ENCODE measurements at places on chromosomes 4 and X. TPM values are rescaled to one million over a fixed set of nuclear protein-coding genes. Genes with fewer than 3 reads are reported as not detected.

GRCh38 chrX:145631461-145631951, 186.1 kb upstream of the SLITRK2 start:
- no peak for DNase-seq
- H3K4me3 ChIP-seq = no peak overlapping the region
- H3K36me3 ChIP-seq = no peaks in the 10 kb centered on the region
- no peak overlapping the region for H3K27ac ChIP-seq
- no peaks in the 10 kb centered on the region for H3K27me3 ChIP-seq

DNA sequence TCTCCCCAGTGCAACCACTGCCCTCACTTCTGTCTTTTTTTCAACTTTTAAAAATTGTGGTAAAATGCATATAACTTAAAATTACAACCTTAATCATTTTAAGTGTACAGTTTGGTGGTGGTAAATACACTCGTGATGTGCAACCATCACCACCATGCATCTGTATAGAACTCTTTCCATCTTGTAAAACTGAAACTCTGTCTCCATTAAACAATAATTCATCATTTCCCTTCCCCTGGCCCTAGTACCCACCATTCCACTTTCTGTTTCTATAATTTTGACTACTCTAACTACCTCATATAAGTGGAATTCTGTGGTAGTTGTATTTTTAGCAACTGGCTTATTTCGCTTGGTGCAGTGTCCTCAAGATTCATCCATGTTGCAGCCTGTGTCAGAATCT, 6.8 kb upstream of the CTBP1 start:
- peaks cover 6% of the 10 kb centered on the region for H3K4me1 ChIP-seq

DNA sequence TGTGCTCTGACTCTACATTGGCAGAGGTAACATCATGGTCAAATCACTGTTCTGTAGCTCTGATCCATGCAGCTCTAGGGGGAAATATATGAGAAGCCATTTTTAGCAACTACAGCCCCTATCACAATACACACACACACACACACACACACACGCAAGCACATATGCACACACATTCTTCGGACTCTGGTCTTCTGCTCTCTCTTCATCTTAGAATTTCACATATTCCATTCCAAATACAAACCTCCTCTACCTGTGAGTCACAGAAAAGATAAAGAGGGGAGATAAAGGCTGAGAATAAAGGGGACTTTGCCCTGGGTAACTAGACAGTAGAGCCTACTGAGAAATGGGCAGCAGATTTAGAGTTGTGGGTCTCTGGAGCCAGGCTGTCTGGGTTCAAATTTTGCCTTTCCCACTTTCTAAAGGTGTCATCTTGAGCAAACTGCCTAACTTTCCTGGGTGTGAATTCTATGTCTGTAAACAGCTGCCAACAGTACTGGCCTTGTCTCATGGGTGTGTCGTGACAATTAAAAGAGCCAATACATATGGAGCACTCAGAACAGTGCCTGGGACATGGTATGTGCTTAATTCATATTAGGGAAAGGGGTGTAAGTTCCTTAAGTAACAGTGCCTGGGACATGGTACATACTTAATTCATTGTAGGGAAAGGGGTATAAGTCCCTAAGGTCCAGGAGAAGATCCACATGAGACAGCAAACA, 11.6 kb upstream of the RASL11B start:
- no peak overlapping the region for H3K4me3 ChIP-seq
- H3K27me3 ChIP-seq = no peaks in the 10 kb centered on the region
- no peaks in the 10 kb centered on the region for H3K36me3 ChIP-seq
- no peak for DNase-seq
- H3K4me1 ChIP-seq = peaks cover 18% of the 10 kb centered on the region

DNA sequence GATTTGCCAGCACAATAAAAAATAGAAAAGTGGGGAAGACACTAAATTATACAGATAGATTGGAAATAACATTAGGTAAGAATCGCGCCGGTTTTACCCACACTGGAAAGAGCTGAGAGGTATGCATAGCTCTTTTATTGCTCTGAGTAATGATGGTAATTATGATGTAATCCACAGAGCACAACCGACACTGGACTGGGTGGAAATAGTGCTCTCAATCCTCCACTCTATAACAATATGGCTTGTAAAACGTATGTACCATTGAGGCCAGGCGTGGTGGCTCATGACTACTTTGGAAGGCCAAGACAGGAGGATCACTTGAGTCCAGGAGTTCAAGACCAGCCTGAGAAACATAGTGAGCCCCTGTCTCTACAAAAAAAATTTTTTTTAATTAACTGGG, 104.3 kb upstream of the RAPGEF2 start:
- H3K4me1 ChIP-seq = peaks cover 18% of the 10 kb centered on the region
- DNase-seq = no peak
- H3K36me3 ChIP-seq = no peaks in the 10 kb centered on the region
- no peak overlapping the region for H3K4me3 ChIP-seq

DNA sequence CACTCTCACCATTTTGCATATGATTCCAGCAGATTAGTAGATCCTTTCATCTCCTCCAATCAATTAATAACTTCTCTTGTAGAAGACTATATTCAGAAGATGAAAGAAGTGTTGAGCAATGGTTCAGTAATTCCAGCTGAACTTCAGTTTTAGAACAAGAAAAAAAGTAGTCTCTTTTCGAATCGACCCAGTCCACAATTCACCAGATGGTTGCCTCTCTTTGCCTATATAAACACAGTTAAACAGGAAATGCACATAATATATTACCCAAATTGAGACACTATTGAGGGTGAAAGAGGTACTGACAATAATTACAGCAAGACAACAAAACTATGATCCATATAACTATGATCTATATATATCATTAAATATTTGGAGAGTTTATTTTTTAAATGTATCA, 16.8 kb upstream of the FAM241A start:
- peaks cover 30% of the 10 kb centered on the region for H3K4me1 ChIP-seq
- H3K4me3 ChIP-seq = no peak overlapping the region
- no peaks in the 10 kb centered on the region for H3K27me3 ChIP-seq

- peaks cover 12% of the 10 kb centered on the region for H3K4me1 ChIP-seq
- H3K4me3 ChIP-seq = peak within 1 kb of the TSS; percentile 70
- peak; percentile 86 for DNase-seq
- no peaks in the 10 kb centered on the region for H3K27me3 ChIP-seq
- H3K27ac ChIP-seq = peak within 1 kb of the TSS; percentile 92
Observed at GRCh38 chr4:75940692-75941253, at the start of gene NAAA. NAAA (minus strand) TSS chr4:75941013; CDS start chr4:75940949, 64 bp downstream.

- H3K4me3 ChIP-seq = no peak overlapping the region
- H3K4me1 ChIP-seq = no peaks in the 10 kb centered on the region
- no peak overlapping the region for H3K27ac ChIP-seq
- DNase-seq = no peak
Observed at GRCh38 chrX:55523356-55523755, 33.7 kb upstream of the USP51 start.

- H3K27ac ChIP-seq = no peak overlapping the region
- peaks cover 3% of the 10 kb centered on the region for H3K27me3 ChIP-seq
- no peak overlapping the region for H3K4me3 ChIP-seq
Observed at GRCh38 chr4:147596981-147597380, 20.2 kb upstream of the TMEM184C start.

DNA sequence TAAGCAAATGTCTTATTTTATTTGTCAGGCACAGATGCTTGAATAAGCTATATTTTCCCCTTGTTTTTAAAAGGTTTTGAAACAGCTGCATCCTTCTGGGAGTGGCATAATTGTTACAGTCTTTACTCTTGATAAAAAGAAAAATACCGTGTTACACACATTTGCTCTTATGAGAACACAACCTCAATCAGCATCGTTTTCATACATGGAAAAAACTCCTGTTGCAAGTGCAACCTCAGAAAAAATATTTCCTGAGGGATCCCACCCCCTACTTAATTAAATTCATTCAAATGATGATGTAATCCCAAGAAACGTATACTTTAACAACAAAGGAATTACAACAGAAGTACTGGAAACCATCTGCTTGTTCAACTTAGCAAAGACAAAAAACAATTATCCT, 58.6 kb downstream of the SMAD1 start:
- peaks cover 52% of the 10 kb centered on the region for H3K4me1 ChIP-seq
- H3K4me3 ChIP-seq = no peak overlapping the region
- DNase-seq = no peak
- no peak overlapping the region for H3K27ac ChIP-seq

Gene PAGE4
- polyA plus RNA-seq = not detected

Gene FGG
- polyA plus RNA-seq = not detected

Gene SPARCL1
- polyA plus RNA-seq = 553 TPM

Gene MBNL3
- polyA plus RNA-seq = 2.0 TPM

Gene PPP1R3F
- 10.8 TPM for polyA plus RNA-seq

Gene HTN3
- polyA plus RNA-seq = not detected

Gene ETDB
- polyA plus RNA-seq = not detected

Gene RAB33A
- polyA plus RNA-seq = 0.22 TPM

Data from heart right ventricle (tissue), 16 donors.